ENCODE measurements at places on chromosomes 13 and 19.

GRCh38 chr19:54453921-54454780, 5.2 kb downstream of the LENG8 start:
- DNase-seq: no peak

DNA sequence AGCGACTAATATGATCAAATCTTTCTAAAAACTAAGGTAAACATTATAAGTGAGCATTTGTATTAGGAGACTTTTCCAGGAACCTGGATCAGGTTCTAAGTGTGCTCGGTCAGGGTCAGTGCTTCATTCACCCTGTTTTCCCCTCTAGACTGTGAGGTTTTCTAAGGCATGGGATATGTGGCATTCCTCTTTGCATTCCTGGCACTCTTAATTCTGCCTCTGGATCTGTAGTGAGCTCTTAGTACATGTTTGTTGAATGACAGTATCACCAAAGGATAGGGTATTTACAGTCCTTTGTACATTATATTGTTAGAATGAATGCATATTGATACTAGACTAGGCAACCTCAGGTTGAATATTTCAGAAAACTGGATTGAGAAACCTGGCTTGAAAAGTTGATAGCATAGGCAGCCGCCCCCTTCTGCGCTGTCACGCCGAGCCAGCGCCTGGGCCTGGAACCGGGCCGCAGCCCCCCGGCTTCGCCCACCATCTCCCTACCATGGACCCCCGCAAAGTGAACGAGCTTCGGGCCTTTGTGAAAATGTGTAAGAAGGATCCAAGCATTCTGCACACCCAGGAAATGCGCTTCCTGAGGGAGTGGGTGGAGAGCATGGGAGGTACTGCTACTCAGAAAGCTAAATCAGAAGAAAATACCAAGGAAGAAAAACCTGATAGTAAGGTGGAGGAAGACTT, 156.5 kb downstream of the KCNRG start:
- no peak for DNase-seq

GRCh38 chr13:40629678-40630384, 36.6 kb downstream of the FOXO1 start:
- peak; percentile 47 for DNase-seq

DNA sequence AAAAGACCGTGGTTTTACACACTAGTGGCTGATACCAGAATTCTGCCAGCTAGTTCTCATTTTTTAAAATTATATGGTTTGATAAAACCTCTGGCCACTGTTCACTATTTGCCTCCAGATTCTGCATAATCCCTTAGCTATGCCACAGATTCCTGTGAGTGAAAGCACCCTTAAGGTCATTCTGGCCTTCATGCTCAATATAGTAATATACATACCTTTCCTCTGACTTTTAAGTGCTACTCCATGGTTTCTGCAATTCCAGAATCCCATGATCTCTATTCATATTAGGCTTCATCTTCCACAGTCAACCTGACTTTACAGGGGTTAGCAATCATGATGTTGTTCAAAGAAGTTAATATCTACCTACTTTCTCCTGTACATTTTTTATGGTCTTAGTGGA, 274.1 kb upstream of the EDNRB start:
- DNase-seq: no peak

GRCh38 chr19:40348961-40349507, 539 bp downstream of the PLD3 start:
- peak; percentile 18 for DNase-seq

DNA sequence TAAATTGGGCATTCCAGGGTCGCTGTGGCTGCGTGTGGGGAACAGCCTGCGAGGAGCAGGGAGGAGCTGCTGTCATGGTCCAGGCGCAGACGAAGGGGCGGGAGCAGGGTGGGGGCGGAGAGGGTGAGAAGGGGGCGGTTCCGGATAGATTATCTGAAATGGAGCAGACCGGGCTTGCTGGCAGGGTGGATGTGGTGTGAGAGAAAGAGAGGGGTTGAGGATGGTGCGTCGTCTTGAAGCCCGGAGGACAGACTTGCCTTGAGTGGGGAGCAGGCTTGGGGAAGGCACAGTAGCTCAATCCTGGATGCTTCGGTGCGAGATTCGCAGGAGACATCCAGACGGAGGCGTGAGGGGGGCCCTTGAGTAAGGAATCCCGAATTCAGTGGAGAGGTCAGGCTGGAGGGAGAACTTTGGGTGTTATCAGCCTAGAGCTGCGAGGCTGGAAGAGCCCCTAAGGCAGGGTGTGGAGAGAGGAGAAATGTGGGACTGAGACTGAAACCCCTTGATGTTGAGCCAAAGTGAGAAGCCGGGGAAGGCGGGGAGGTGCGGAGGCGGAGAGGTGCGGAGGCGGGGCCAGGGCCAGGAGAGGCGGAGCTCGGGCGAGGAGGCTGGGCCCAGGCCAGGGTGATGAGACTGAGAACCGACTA, 40.6 kb downstream of the DPF1 start:
- DNase-seq: no peak

GRCh38 chr13:85632526-85633195, 166.6 kb downstream of the SLITRK6 start:
- DNase-seq: no peak

- no peak for DNase-seq
Measured at GRCh38 chr13:34862716-34863115, 79.4 kb upstream of the NBEA start.
